ENCODE measurements at places on chromosomes 12 and 14. TPM values are rescaled to one million over a fixed set of nuclear protein-coding genes. Genes with fewer than 3 reads are reported as not detected.

The EID3 gene
- 9.1 TPM for total RNA-seq

The TEDC1 gene
- 5.9 TPM for total RNA-seq

The GMPR2 gene
- total RNA-seq = 35.6 TPM

The RITA1 gene
- 14.5 TPM for total RNA-seq

The KRT4 gene
- 354 TPM for total RNA-seq

The LRP6 gene
- total RNA-seq = 71.0 TPM

The DHH gene
- 1.5 TPM for total RNA-seq

The CACNA2D4 gene
- total RNA-seq = 2.2 TPM

The KRT80 gene
- total RNA-seq = 7.9 TPM

- H3K27me3 ChIP-seq = no peaks in the 10 kb centered on the region
- H3K36me3 ChIP-seq = no peaks in the 10 kb centered on the region
- peaks cover 8% of the 10 kb centered on the region for H3K4me1 ChIP-seq
- no peak overlapping the region for H3K27ac ChIP-seq
Measured at GRCh38 chr12:59113831-59114615, 193.7 kb upstream of the LRIG3 start.

DNA sequence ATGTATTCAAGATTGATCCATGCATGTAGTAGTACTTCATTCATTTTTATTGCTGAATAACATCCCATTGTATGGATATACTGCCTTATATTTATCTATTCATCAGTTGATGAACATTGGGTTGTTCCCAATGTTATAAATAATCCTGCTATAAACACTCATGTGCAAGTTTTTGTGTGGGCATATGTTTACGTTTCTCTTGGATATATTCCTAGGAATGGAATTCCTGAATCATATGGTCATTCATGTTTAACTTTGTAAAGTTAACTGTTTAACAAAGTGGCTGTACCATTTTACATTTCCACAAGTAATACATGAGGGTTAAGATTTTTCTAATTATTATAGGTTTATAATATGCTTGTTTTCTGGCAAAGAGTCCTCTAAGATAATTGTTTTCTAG is 1568.2 kb upstream of the SEL1L start:
- H3K27me3 ChIP-seq = no peaks in the 10 kb centered on the region
- no peaks in the 10 kb centered on the region for H3K4me1 ChIP-seq
- H3K4me3 ChIP-seq = no peak overlapping the region
- H3K27ac ChIP-seq = no peak overlapping the region
- H3K36me3 ChIP-seq = no peaks in the 10 kb centered on the region

GRCh38 chr12:29309320-29309902 is 71.6 kb downstream of the ERGIC2 start:
- no peaks in the 10 kb centered on the region for H3K36me3 ChIP-seq
- H3K27ac ChIP-seq = no peak overlapping the region
- no peaks in the 10 kb centered on the region for H3K27me3 ChIP-seq
- DNase-seq = no peak
- no peaks in the 10 kb centered on the region for H3K4me1 ChIP-seq

- no peaks in the 10 kb centered on the region for H3K27me3 ChIP-seq
- H3K4me3 ChIP-seq = peak overlapping the region; percentile 11
- H3K36me3 ChIP-seq = no peaks in the 10 kb centered on the region
- peak overlapping the region; percentile 52 for H3K27ac ChIP-seq
Measured at GRCh38 chr12:57832966-57833365, 13.6 kb downstream of the CTDSP2 start.

- H3K4me1 ChIP-seq = peaks cover 3% of the 10 kb centered on the region
- H3K4me3 ChIP-seq = no peak overlapping the region
- no peaks in the 10 kb centered on the region for H3K36me3 ChIP-seq
- H3K27ac ChIP-seq = no peak overlapping the region
- no peaks in the 10 kb centered on the region for H3K27me3 ChIP-seq
Measured at GRCh38 chr12:71780237-71780822, 25.7 kb downstream of the RAB21 start.

- H3K4me1 ChIP-seq = peaks cover 96% of the 10 kb centered on the region
- H3K36me3 ChIP-seq = no peaks in the 10 kb centered on the region
- DNase-seq = no peak
- H3K27me3 ChIP-seq = no peaks in the 10 kb centered on the region
- no peak overlapping the region for H3K27ac ChIP-seq
Measured at GRCh38 chr14:95505030-95505589, 11.3 kb downstream of the SYNE3 start.

DNA sequence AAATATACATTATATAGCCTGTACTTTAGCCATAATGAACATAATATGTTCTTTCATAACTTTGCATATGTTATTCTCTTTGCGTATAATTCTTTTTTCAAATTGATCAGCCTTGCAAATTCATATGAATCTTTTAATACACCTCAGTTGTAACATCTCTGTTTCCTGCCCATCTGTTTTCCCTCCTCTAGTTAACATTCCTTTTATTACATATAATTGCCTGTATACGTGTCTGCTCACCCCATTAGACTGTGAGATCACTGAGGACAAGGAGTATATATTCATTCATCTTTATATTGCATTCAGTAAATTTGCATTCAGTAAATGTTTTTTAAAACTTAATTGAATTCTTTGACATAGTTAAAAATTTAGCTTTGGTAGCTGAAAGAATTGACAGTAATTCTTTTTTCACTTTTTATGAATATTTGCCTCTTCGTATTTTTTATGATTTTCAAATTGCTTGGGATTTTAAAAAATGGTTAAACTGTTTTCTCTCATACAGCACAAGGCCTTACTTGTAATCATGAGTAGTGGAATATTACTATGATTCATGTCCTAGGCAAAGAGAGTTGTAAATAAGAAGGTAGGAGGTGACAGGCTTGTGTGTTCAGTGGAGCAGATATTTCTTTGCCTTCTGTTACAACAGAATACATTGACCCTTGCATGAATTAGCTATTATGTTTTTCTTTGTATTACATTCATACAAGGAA is 32.8 kb upstream of the KLHL42 start:
- no peak overlapping the region for H3K4me3 ChIP-seq
- DNase-seq = no peak
- no peaks in the 10 kb centered on the region for H3K27me3 ChIP-seq

GRCh38 chr12:58934528-58934927 is 14.2 kb upstream of the LRIG3 start:
- H3K36me3 ChIP-seq = no peaks in the 10 kb centered on the region
- no peak for DNase-seq
- no peaks in the 10 kb centered on the region for H3K4me1 ChIP-seq

DNA sequence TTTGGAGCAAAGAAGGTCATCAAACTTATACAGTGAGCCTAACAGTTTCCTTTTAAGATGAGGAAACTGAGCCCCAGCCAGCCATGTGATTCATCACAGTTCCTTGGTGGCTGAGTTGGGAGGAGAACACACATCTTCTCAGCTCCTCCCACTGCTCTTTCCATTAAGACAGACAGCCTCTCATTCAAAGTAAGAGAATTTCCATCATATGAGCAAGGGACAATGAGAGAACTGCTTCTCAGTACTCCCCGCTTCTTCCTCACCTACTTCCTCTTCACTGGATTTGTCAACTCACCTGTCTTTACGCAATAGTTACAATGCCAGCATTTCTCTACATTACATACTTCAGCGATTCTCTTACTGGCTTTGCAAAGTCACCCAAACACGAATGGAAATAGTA is 2.2 kb downstream of the IFNG start:
- no peaks in the 10 kb centered on the region for H3K36me3 ChIP-seq
- no peak for DNase-seq
- H3K4me3 ChIP-seq = no peak overlapping the region
- no peak overlapping the region for H3K27ac ChIP-seq

GRCh38 chr12:122887819-122888212 is 8.1 kb downstream of the VPS37B start:
- H3K27ac ChIP-seq = peak overlapping the region; percentile 70
- H3K27me3 ChIP-seq = no peaks in the 10 kb centered on the region
- H3K36me3 ChIP-seq = no peaks in the 10 kb centered on the region
- H3K4me3 ChIP-seq = peak overlapping the region; percentile 12

- no peaks in the 10 kb centered on the region for H3K36me3 ChIP-seq
- H3K4me1 ChIP-seq = no peaks in the 10 kb centered on the region
- H3K4me3 ChIP-seq = no peak overlapping the region
- no peak overlapping the region for H3K27ac ChIP-seq
- DNase-seq = no peak
Measured at GRCh38 chr12:60752589-60752988, 1156.8 kb downstream of the SLC16A7 start.

GRCh38 chr12:88122666-88123065 is 19.2 kb downstream of the CEP290 start:
- DNase-seq = no peak
- H3K27ac ChIP-seq = no peak overlapping the region
- H3K4me3 ChIP-seq = no peak overlapping the region
- H3K36me3 ChIP-seq = peaks cover 11% of the 10 kb centered on the region
- no peaks in the 10 kb centered on the region for H3K4me1 ChIP-seq

- peaks cover 7% of the 10 kb centered on the region for H3K4me1 ChIP-seq
- no peak overlapping the region for H3K27ac ChIP-seq
- H3K36me3 ChIP-seq = no peaks in the 10 kb centered on the region
- no peak overlapping the region for H3K4me3 ChIP-seq
- no peak for DNase-seq
Measured at GRCh38 chr12:115918763-115919162, 358.7 kb downstream of the MED13L start.

- H3K4me1 ChIP-seq = no peaks in the 10 kb centered on the region
- no peaks in the 10 kb centered on the region for H3K27me3 ChIP-seq
- H3K4me3 ChIP-seq = no peak overlapping the region
- no peak for DNase-seq
- no peaks in the 10 kb centered on the region for H3K36me3 ChIP-seq
Measured at GRCh38 chr12:92162079-92162478, 16.4 kb upstream of the BTG1 start.

- H3K36me3 ChIP-seq = no peaks in the 10 kb centered on the region
- H3K4me3 ChIP-seq = no peak overlapping the region
- H3K27me3 ChIP-seq = no peaks in the 10 kb centered on the region
- no peak overlapping the region for H3K27ac ChIP-seq
Measured at GRCh38 chr14:29222671-29223268, 456.2 kb downstream of the FOXG1 start.

GRCh38 chr12:4246116-4246515 is 27.4 kb upstream of the CCND2 start:
- H3K4me1 ChIP-seq = no peaks in the 10 kb centered on the region
- no peak overlapping the region for H3K27ac ChIP-seq
- H3K4me3 ChIP-seq = no peak overlapping the region
- no peak for DNase-seq
- H3K27me3 ChIP-seq = no peaks in the 10 kb centered on the region

DNA sequence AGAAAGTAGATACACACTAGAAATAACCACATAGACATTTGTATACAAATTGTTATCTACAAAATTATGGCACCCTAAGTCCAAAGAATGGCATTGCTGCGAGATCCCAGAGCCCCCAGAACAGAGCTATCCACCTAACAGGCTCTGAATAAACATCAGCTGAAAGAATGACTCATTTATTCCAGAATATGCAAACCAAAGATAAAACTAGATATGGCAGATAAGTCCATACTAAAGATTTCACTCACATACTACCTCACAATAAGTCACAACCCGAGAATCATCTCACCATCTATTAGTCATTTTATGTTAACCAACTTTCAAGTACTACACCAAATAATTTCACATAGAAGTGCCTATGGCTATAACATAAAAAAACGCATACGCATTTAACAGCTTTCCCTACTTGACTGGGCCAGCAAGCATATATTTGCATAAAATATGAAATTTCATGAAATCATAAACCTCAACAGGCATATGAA is 5.6 kb downstream of the CNIH1 start:
- H3K36me3 ChIP-seq = no peaks in the 10 kb centered on the region
- H3K4me1 ChIP-seq = peaks cover 46% of the 10 kb centered on the region
- no peak overlapping the region for H3K4me3 ChIP-seq
- H3K27ac ChIP-seq = no peak overlapping the region
- no peak for DNase-seq

Measured in vagina (tissue), 2 donors.